COLO829 (cell line): ENCODE measurements at places on chromosomes 13 and 19.

GRCh38 chr19:8096071-8096470 lies 43.5 kb downstream of the CCL25 start:
- no peak for DNase-seq

- no peak for DNase-seq
Measured at GRCh38 chr19:10144361-10144760, 24.7 kb upstream of the EIF3G start.

DNA sequence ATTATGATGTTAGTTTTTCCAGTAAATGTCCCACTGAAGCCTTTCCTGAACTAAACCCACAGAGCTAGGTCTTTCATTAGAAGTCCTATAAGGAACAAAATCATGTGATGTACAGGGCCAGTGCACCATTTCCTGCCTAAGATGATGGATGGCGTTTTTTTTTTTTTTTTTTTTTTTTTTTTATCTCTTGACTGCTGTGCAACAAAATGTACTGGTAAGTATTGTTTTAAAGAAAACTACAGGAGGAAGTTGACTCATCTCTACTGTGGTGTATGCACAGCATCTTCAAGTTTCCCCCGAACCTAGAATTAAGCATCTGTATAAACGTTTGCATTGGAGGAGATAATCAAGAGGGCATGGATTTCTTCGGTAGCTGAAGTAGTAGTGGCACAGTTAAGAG lies 197.5 kb downstream of the NBEA start:
- DNase-seq: peak; percentile 49

GRCh38 chr19:3095441-3096191 lies 1.5 kb downstream of the GNA11 start:
- no peak for DNase-seq
